ENCODE measurements at places on chromosomes 2 and 18.

DNA sequence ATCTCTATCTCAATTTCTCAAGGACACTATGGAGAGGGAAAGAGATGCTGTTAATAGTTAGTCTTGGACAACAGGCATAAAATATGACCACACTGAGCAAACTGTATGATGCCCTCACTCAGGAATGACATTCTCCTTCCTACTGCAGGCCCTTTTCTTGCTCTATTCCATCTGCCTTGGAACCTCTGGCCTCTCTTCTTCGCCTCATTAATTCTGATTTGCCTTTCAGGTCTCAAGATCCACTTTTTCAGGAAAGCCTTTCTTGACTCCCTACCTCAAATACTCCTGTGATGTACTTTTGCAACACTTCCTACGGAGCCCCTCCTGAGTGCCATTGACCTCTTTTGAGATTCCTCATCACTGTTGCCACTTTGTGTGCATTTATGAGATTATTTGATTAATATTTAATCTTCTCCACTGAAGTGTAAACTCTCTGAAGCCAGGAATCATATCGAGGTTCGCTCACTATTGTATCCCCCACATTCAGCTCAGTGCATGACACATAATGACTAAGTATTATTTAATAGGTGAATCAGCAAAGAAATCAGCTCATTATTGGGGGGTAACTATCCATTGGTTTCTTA is 21.3 kb upstream of the SPP2 start:
- DNase-seq = no peak

GRCh38 chr2:19837235-19837766 is 64.5 kb downstream of the TTC32 start:
- no peak for DNase-seq

- DNase-seq = no peak
Observed at GRCh38 chr2:56128235-56128634, 55.6 kb upstream of the CCDC85A start.

GRCh38 chr2:29240601-29241000 is 125.4 kb downstream of the CLIP4 start:
- no peak for DNase-seq

- DNase-seq = no peak
Observed at GRCh38 chr2:36355890-36356297, 316 bp downstream of the CRIM1 start.

All from CD4-positive, alpha-beta T cell treated with Interleukin-6 at 100 ng/mL for 8 hours (primary cell).